ENCODE measurements at places on chromosomes 6 and 20. TPM values are rescaled to one million over a fixed set of nuclear protein-coding genes. Genes with fewer than 3 reads are reported as not detected.
A peak's percentile ranks its signal among the peaks of the same experiment; 100 is the strongest.

DNA sequence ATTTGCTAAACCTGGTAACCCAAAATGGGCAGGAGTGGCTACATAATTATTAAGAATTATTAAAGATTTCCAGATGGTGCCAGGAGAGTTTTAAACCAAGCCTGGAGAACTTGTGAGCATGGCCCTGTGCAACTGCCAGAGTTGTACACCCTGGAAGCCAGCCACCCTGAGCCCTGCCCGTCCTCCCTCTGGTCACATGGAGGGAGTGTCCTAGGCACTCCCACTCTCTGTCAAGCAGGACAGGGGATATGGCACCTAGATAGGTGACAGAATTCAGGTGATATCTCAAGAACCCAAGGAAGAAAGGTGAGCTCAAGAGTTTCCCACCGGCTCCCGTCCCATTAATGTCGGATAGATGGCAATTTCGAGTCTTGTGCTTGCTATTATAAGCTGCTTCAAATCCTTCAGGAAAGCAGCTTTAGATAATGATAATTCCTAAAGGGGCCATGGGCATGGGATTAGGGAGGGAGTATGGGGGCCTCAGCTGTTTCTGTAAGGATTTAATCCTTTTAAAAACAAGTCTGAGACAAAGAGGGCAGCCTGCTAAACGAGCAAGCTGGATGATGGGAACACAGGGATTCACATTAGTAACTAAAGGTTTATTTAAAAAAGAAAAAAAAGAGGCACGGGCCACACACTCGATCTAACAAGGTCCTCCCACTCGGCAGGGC, 169.1 kb downstream of the BMP7 start:
- H3K27ac ChIP-seq, result no peak overlapping the region
- no peak overlapping the region for H3K4me3 ChIP-seq
- no peaks in the 10 kb centered on the region for H3K36me3 ChIP-seq

Gene HS3ST5
- total RNA-seq, result 0.28 TPM

GRCh38 chr6:37906121-37906520, 86.6 kb downstream of the ZFAND3 start:
- DNase-seq, result no peak
- H3K4me3 ChIP-seq, result no peak overlapping the region

Gene ZC3H12D
- total RNA-seq, result 0.65 TPM

Gene SSTR4
- not detected for total RNA-seq

DNA sequence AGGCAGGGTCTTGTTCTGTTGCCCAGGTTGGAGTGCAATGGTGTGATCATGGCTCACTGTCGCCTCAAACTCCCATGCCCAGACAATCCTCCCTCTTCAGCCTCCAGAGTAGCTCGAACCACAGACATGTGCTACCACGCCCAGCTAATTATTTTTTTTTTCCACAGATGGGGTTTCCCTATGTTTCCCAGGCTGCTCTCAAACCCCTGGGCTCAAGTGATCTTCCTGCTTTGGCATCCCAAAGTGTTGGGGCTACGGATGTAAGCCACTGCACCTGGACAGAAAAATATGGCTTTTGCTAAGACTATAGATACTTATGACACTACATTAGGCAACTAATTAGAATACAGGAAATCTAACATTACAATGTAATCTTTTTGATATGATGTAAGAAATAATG, 17.9 kb downstream of the RNF24 start:
- no peaks in the 10 kb centered on the region for H3K4me1 ChIP-seq
- H3K27me3 ChIP-seq, result no peaks in the 10 kb centered on the region
- H3K4me3 ChIP-seq, result no peak overlapping the region
- no peaks in the 10 kb centered on the region for H3K36me3 ChIP-seq

Gene KCNK5
- total RNA-seq, result 19.8 TPM

Gene ARHGAP18
- total RNA-seq, result 15.6 TPM

DNA sequence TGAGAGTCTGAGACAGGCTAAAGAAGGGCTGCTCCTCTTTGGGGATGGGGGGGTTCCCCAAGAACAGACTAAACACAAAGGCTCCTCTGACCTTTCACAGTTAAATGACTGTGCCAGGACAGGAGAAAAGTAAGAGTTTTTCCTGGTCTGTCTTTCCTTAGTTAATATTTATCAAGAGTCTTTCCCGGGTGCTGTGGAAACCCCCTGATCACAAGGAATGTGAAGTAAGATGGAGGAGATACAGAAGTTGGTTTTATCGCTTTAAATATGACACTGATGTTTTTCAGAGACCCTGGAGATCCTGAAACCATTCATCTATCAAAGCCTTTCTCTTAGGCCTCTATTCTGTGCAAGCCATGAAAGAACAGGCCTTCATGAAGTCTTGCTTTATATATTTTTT, 105.8 kb downstream of the RNF144B start:
- no peak overlapping the region for H3K4me3 ChIP-seq
- no peak for DNase-seq
- no peaks in the 10 kb centered on the region for H3K4me1 ChIP-seq
- H3K36me3 ChIP-seq, result no peaks in the 10 kb centered on the region
- H3K27me3 ChIP-seq, result no peaks in the 10 kb centered on the region

DNA sequence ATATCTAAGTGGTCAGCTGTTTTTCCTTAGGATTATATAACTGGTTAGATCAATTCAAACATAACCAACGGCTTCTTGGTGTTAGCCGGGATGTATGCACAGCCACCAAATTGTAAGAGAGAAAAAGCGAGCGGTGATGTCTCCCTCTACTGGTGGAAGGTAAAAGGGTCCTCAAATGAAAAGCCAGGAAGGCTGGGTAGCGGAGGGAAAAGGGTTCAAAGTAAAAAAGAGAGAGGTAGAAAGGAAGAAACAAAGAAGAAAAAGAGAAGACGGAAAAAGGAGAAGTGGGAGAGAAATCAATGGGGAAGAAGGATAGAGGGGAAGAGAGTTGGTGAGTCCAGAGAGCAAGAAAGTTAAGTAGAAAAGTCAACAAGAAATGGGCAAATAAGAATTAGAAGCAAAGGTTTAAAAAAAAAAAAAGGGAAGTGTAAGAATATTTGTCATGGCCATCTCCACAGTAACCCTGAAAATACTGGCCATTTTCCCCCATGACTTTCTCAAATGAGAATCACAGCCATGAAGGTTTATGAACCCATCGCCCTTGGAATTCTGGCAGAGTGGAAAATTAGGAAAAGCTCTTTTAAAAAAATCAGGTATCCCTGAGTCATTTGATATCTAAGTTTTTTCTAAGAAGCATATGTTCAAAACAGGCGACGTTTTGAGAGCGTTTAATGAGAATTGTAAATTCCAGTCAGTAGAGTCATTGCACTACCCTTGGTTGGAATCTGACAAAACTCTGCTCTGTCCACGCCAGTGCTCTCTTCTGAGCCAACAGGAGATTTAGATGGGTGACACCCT, 155.6 kb upstream of the SNX9 start:
- H3K27ac ChIP-seq, result peak overlapping the region; percentile 2
- H3K4me1 ChIP-seq, result no peaks in the 10 kb centered on the region
- no peak overlapping the region for H3K4me3 ChIP-seq

GRCh38 chr20:723756-724155, 44.5 kb downstream of the SLC52A3 start:
- H3K36me3 ChIP-seq, result no peaks in the 10 kb centered on the region
- DNase-seq, result no peak
- H3K27me3 ChIP-seq, result no peaks in the 10 kb centered on the region
- no peak overlapping the region for H3K4me3 ChIP-seq

Gene TENT5A
- total RNA-seq, result 45.0 TPM

Gene TRIM10
- 1.4 TPM for total RNA-seq

DNA sequence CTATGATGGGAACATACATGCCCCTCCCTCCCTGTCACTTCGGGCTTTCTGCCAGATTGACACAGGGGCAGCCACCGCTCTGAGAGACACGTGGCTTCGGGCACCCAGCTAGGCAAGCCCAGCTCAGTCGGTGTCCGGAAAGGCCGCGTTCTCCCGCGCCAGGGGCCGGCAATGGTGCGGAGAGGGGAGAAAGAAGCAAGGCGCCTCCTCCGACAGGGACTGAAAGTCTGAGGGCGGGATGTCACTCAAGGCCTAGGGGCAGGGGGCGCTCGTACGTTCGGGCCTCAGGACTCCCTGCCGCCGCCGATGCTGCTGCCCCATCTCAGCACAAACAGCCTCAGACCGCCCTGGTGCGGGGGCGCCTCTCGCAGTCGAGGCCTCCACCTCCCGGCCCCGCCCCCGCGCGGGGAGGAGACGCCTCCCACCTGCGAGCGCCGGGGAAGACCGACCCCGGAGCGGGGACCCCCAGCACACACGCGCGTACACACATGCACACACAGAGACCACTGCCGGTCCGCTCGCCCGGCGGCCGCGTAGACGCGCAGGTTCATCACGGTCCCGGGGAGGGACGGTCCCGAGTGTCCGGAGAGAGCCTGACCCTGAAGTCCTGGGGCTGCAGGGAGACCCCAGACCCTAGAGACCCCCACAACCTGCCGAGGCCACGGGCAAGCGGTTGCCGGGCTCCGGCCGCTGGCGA, 1.9 kb downstream of the GRM4 start:
- H3K27me3 ChIP-seq, result peaks cover 1% of the 10 kb centered on the region
- no peak overlapping the region for H3K4me3 ChIP-seq
- DNase-seq, result peak; percentile 63

DNA sequence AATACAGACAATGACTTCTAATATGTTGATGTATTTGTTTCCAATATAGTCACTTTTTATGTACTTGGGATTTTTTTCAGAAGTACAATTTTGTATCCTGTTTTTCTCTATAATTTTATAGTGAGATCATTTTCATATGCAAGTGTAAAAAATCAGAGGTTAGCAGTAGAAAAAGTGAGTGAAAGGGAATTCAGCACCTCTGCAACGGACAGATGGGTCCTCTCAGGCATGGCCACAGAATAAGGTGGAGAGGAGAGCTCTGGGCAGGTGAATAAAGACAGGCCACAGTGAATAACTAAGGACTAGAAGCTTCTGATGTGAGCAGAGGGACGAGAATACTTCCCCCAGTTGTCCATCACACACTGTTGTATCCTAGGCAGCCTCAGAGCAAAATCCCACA, 210.1 kb upstream of the CNR1 start:
- no peak overlapping the region for H3K4me3 ChIP-seq
- H3K27ac ChIP-seq, result no peak overlapping the region
- no peaks in the 10 kb centered on the region for H3K36me3 ChIP-seq
- DNase-seq, result no peak
- peaks cover 1% of the 10 kb centered on the region for H3K27me3 ChIP-seq
- H3K4me1 ChIP-seq, result no peaks in the 10 kb centered on the region

All from Caco-2 (cell line).